ENCODE measurements at places on chromosomes 6 and 20.

DNA sequence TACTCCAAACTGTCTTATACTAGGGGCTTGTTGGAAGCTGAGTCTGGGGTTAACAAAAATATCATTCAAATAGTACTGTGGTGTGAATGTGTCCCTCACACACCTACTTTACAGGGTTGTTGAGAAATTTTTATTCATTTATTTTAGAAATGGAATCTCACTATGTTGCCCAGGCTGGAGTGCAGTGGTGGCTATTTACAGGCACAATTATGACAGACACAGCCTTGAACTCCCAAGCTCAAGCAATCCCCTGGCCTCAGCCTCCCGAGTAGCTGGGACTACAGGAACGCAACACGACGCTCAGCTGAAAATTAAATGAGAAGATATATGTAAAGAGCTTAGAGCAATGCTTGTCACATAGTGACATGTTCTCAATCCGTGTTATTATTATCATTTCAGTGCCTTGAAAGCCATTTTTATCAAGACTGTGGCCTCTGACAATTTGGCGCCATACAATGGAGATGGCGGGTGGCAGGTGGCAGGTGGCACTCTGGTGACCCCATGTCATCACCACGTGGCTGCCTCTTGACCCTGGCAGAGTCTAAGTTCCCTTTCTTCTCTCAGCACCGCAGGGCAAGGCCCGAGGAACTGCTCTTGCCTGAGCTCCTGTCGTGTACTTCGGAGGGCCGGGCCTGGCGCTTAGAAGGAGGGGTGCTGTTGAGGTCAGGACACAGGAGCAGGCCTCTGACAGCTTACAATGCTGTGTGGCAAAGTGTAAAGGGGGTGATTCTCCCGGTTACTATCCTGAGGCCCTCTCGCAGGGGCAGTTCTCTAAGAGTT is 64.5 kb downstream of the STX11 start:
- no peak for DNase-seq

DNA sequence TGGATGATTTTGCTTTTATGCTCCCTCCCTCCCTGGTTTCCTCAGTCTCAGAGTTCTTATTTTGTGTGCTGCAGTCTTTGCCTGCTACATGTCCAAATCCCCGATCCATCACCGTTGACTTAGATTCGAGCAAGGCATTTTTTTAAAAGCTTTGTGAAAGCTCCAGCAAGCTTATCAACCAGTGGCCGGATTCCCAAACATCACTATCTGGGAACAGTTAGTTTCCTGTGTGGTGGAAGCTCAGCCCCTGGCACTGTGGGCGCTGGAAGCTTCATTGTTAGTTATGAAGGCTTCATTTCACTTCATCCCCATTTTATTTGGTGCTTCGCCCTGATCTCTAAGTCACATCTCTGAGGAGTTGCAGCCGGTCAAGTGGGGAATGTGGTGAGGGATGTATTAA is 44.7 kb downstream of the DEK start:
- DNase-seq: no peak

DNA sequence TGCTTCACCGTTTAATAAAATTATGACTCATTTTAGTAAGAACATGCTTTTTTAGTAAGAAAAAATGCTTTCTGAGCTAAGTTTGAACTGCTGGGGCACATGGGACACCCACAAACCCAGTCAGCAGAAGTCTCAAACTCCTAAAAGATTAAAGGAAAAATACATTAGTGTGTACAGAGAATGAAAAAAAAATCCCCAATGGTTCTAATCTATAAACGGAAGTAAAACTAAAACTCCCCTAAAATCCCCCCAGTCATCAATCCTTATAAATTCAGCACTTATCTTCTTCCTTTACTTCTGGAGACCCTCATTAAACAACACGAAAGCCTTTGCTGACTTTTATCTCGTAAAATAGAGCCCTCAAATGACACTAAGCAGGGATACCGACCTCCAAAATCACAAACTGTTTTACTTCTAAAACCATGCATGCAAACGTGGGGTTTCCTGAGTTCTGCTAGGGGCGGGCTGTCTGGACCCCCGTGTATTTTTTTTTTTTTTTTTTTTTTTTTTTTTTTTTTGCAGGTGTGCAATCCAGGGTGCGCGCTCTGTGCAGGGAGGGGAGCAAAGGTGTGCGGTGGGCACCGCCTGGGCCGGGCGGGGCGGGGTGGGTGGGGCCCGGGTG is 1.1 kb upstream of the MYB start:
- DNase-seq: peak; percentile 0

DNA sequence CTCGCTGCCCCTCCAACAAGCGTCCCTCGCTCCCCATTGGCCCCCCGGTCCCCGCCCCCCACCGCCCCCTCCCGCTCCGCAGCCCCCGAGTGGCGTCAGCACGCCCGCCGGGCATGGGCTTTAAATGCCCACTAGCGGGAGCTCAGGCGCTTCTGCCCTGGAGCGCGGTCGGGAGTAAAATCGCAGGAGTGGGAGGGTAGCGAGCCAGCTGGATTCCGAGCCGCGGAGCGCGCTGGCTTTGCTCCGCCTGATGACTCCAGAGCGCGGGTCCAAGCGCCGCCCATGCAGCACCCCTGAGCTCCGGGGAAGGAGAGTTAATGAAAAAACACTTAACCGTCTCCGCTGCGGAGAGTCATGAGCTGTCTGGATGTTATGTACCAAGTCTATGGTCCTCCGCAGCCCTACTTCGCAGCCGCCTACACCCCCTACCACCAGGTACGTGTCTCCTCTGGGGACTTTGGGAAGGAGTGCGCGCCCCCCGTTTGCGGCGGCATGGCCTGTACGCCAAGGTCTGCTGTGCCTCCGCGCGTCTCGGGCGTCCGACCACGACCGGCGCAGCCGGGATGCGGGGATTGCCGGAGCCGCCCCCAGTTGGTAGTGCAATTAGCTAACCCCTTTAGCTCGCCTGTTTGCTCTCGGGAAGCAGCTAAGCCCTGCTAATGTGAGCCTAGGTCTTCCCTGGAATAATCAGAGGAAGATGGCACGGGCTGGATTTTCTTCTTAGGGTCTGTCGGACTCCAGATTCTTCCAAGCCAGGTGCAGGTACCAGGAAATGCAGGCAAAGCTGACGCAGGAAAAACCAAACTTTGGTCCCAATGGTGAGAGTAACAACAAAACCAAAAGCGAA is at the start of gene VGLL2:
Gene VGLL2 (plus strand): TSS at position 149 of the 847 bp plus-strand sequence. CDS start 206 bp downstream, at position 355.
- DNase-seq: no peak

DNA sequence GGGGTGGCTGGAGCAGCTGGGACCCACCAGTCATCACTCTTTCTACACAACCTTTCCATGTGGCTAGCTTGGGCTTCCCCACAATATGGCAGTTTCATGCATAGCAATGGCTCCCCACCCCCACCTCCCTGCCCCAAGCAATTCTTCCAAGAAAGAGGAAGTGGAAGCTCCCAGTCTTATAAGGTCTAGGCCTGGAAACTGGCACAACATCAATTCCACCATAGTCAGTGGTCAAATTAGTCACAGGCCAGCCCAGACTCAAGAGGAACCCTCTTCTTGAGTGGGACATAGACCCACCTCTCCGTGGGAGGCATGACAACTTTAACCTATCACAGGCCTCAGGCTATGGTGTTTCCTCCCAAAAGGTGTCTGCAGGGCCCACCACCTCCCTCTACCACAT is 17.7 kb downstream of the TGM6 start:
- no peak for DNase-seq

DNA sequence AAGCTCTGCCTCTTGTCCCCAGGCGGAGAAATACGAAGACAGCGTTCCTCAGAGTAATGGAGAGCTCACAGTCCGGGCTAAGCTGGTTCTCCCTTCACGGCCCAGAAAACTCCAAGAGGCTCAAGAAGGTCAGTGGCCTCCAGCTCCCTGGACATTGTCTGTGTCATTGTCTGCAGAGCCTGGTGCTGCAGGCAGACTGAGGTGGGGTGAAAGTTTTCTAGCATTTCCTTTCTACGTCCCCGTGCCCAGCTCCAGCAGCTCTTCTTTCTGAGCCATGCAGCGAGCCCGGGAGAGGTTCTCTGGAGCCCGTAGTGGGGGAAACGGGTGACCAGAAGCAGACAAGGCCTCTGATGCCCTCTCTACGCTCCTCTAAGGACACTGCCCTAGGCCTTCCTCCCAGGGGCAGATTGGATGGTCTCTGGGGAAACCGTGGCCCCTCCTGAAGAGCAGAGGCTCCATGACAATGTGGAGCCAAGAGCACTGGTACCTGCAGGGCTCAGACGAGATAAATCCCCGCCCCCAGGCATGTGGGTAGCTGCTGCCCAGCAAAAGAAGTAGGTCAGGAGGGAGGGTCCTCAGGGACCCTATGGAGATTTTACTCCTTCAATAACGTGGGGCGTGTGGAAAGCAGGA is 58.4 kb downstream of the EZR start:
- no peak for DNase-seq

GRCh38 chr20:63016514-63017075 is 9.8 kb upstream of the BHLHE23 start:
- DNase-seq: no peak

DNA sequence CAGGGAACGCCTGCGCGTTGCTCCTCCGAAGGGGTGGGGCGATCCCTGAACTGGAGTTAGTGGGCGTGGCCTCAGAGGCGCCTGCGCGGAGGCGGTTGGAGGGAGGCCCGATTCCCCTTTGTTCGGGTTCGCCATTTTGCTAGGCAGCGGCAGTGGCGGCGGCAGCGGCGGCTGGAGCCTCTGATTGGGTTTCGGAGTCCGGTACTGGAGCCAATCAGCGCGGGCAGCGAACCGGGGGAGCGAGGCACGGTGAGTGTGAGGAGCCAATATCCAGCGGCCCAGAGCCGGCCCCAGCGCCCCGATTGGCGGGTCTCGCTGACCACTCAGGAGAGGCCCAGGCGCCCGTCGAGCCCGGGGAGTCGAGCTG is at the start of gene NFYA:
Gene NFYA (plus strand): TSS at position 139 of the 367 bp plus-strand sequence. CDS start 6,116 bp downstream, outside the sequence.
- DNase-seq: peak; percentile 100

DNA sequence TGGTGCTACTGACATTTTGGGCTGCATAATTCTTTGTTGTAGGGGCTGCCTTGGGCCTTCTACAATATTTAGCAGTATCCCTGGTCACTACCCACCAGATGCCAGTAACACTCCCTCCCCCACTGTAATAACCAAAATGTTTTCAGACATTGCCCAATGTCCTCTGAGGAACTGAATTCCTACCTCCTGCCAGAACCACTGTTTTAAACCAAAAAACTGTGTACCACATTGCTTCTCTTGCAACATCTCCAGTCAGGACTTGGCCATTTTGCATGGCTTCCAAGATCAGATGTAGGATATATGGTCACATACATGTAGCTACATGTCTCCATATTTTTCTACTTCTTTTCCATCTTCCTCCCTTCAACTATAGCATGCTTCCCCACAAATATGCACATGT is 97.4 kb upstream of the IFNGR1 start:
- DNase-seq: no peak

GRCh38 chr6:145279993-145280392 is 455.3 kb downstream of the EPM2A start:
- DNase-seq: no peak

DNA sequence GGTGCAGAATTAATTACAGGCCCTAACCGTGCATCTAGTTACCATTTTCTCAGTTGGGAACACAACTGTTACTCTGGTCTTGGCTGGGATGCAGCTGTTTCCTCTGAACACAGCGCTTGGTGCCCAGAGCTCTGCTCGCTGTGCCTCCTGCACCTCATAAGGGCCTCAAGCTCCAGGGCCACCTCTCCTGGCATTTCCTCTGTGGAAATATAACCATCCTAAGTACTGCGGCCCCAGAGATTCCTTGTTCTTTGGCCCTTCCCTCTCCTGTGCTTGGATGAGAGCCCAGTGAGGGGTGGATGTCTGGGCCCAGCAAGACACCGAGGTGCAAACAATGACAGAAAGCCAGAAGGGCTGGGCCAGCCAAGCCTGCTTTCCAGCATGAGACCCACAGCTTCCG is 169.9 kb upstream of the CST7 start:
- no peak for DNase-seq

All from T-helper 2 cell (primary cell).